ENCODE measurements at places on chromosomes 13 and 19.
A peak's percentile ranks its signal among the peaks of the same experiment; 100 is the strongest.

DNA sequence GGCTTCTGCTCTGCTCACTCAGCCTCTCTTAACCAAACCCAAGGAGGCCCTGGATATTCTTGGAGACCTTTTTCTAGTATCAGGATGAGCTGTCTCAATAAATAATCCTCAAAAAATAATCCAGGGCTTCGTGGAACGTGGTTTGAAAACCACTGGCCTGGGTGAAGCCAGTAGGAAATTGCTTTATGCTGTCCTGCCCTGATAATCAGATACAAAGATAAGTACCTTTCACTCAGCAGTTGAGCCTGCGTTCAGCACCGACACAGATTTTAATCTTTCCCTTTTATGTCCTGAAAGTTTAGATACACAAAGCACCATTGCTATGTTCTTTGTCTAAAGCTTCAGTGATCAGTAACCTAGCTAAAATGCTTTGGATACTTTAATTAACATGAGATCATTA lies 460.0 kb downstream of the RFC3 start:
- no peak for DNase-seq

- DNase-seq, result no peak
Measured at GRCh38 chr19:50694815-50695145, 24.8 kb downstream of the SHANK1 start.

DNA sequence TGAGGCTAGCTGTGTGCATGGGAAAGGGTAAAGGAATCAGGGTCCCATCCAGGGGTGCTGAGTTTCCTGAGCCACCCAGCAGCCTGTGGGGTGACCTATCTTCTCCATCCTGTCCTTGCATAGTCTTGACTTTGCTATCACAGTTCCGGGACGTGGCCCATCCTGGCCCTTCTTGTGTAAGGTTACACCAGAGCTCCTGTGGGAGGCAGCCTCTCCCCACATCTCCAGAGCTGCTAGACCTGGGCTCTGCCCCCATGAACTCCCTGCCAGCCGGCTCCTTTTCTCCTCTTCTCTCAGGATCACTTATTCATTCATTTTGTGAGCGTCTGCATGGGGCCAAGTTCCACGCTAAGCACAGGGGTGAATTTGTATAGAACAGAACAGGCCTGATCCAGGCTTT lies 238.9 kb downstream of the TSHZ3 start:
- peak; percentile 74 for DNase-seq

DNA sequence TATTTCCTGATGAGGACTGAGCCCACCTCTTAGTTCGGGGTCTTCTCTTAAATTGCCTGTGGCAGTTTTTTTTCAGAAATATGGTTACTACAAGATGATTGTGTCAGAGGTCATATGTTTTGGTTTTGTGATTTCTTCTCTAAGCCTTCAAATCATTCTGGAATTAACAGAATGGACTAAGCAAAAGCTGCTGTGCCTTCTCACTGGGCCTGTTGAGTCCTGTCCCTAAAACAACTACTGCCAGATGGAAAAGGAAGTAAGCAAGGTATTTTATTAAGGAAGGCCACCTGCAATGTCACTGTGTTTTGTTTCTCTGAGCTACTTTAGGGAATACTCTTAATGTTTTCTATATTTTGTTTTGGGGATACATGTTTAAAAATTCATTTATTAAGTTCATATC lies 470.8 kb downstream of the PCDH20 start:
- DNase-seq, result no peak

- no peak for DNase-seq
Measured at GRCh38 chr19:11506967-11507366, 1.3 kb upstream of the ZNF653 start.

GRCh38 chr13:95523598-95523997 lies 28.9 kb upstream of the CLDN10 start:
- DNase-seq, result no peak

- peak; percentile 12 for DNase-seq
Measured at GRCh38 chr13:44969551-44970484, 19.5 kb downstream of the NUFIP1 start.

DNA sequence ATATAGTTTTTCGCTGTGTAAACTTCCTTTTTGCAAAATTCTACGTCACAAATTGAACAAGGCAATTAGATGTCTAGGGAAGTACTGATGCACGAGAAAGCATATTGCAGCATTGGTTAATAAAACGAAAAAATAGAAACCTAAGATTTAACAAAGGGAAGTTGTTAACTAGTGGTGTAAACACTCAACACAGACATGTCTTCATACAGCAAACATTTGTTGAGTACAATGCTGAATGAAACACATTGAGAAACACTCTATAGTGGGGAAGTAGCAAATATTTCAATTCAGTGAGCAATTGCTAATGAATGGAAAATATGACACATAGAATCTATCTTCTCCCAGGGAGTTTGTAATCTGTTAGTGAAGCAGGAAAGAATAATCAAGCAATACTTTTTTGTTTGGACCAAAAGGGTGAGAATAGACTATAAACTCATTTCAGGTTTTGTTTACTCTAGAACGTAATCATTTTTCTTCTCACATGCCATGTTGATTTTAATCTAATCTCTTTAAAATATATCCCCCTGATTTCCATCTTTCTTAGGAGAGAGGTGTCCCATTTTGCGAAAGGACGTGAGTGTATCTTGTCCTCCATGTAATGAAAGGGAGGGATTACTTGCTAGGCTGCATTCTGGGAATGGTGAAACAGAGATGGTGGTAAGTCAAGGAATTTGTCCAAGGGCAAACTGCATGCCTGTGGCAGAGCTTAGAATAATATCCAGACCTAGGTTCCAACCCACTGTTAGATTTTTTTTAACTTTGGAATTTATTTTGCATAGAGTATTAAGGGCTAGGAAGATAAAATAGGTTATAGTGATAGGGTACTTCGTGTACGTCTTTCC lies 1.7 kb upstream of the ANKRD10 start:
- DNase-seq, result no peak

DNA sequence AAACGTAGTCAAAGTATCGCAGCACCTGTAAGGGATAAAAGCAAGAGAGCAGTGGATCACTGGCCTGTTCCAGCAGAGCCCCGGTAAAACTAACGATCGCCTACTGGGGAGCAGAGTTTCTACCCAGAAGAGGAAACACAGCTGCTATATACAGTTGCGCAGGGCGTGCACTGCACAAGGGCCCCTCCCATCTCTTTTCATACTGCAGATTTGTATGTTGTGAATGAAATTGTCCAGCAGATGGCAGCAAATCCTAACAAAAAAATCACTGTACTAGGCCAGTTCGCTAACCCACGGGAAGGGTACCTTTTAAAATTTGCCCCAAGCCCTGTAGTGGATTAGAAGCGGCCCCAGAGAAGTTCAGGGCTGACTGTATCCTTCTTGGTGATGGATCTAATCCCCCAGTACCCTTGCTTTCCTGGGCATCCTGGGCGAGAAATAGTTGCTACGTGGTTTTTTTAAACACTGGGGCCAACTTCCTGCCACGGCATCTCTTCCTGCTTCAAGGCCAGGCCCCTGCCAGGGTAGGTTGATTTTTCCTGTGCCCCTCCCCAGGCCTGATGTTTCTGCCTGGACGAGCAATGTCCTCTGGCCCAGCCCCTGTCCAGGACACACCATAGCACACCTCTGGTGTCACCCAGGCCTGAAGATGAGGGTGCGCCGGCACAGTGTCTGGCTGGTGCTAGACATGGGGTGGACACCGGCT lies 127.0 kb downstream of the IER2 start:
- peak; percentile 64 for DNase-seq

GRCh38 chr19:18393836-18394235 lies 3.6 kb downstream of the LRRC25 start:
- DNase-seq, result no peak

DNA sequence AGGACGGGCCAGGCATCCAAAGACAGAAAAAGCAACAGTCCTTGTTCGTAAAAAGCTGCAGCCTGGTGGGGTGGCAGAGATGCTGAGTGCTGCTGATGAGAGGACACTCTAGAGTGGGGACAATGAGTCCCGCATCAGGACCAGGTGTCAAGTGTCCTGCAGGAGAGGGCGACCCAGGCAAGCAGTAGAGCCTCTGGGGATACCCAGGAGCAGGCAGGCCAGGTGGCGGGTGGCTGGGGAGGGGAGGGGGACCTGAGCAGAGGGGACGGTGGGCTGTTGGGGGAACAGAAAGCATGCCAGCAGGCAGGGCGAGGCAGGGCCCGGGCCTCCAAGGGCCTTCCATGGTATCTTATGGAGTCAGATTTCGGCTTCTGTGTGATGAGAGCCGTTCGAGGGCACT lies 35.8 kb downstream of the GGACT start:
- no peak for DNase-seq

DNA sequence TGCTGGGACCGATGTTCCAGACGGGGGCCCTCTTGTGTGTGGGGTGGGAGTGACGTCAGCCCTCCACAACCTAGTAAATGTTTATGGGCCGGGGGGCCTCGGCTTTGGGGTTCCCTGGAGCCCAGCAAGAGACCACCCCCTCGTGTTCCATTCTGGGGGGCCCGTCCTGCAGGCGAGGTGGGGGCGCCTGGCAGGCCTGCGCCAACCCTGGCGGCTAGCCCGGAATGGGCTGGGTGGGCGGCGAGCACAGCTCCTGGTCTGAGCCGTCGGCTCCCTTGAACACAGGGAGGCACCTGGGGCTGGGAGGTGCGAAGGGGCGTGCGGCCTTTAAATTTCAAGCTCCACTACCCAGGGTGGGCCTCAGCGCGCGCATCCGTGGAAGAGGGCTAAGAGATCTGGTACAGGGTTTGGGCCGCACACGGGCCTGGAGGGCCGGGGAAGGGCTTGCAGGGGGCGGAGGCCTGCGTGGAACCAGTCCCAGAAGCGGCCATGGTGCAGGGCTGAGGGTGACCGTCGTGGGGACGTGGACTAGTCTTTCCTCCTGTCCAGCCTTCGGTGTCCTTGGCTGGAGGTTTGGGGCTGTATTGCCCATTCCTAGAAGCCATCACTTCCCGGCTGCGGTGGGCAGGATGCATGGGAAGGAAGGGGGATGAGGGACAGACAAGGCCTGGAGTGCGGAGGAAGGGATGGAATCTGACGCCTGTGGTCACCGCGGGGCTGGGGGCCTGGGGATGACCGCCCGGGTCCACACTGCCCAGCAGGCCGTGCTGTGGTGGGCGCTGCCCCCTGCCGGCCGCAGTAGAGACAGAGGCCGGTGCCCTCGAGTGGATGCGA lies 11.4 kb downstream of the NDUFA11 start:
- DNase-seq, result peak; percentile 62

DNA sequence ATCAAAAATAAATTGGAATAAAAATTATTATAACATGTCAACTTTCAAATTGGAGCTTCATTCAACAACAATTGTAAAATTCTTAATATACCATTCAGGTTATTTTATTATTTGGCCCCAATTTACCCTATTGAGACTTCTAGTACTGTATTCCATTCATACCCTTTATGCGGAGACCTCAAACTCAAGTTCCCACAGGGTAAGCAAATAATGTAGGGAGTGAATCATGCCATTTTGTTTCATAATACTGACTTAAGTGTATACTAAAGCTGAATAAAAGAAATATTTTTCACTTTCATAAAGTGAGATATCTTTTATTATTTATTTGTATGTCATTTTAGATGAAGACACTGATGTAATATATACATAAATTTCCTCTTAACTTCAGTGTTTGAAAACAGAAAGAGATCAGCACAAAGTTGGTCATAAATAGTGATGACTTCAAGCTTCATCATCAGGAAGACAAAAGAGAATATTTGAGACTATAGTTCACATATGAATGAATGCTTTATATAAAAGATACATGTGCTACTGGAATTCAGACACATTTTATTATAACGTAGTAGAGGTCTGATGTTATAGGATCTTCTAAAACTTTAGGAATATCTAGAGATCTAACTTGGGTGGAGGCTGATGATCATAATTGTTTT lies 894.4 kb upstream of the PCDH9 start:
- DNase-seq, result no peak

- peak; percentile 89 for DNase-seq
Measured at GRCh38 chr19:46076951-46077814, 36.4 kb upstream of the IGFL4 start.

DNA sequence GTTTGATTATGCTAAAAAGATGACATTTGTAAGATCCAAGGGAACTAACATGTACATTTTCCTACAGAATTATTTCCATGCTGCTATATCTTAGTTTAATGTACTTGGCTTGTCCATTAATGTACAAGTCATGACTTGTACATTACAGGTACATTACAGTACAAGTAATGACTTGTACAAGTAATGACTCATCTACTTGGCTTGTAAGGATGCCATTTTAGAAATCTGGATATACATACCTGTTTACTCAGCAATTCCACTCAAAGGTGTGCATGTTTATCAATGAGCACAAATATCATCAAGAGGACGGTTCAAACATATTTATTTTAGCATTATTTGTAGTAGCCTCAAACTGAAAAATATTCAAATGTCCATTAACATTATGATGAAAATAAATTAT lies 87.0 kb upstream of the TRPC4 start:
- no peak for DNase-seq

DNA sequence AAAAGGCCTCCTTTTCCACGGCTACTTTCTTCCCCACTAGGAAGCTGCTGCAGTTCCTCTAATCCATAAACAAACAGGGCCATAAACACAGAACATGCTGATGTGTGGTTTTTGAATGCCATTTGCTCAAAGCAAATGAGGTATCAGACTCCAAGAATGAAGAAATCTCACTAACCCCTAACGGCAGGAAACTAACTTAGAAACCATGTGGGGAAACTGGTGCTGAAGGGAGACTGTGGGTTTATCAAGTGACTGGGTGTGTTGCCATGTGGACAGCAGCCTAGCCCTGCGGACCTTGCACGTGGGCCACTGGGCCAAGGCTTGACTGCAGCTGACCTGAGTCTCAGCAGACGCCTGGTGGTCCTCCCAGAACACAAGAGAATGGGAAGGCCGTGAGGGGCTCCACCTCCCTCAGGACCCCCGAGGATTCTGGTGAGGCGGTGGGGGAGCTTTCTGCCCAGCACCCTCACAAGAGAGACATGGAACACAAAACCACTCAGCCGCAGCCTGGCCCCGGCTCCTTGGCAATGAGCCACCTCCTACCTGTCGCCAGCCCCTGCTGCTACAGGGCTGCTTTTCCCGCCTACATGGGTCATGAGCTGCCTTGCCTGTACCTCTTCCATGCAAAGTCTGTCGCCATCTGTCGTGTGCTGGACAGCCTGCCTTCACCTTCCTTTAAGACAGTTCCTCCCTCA lies 10.6 kb downstream of the SLC15A1 start:
- DNase-seq, result no peak

DNA sequence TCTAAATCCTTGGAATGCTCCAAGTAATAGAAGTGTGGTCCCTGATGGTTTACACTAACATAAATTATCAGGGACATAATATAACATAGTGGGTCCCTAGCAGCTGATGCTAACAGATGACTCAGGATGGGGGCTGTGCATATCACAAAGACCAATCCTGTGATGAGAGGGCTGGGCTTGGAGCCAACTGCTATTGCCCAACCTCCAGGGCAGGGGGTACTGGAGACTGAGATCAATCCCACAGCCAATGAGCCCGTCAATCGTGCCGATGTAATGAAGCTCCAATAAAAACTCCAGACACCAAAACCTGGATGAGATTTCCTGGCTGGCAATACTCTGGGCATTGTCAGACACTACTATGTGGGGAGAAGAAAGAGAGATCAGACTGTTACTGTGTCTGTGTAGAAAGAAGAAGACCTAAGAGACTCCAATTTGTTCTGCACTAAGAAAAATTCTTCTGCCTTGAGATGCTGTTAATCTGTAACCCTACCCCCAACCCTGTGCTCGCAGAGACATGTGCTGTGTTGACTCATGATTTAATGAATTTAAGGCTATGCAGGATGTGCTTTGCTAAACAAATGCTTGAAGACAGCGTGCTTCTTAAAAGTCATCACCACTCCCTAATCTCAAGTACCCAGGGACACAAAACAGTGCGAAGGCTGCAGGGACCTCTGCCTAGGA lies 33.4 kb downstream of the ABCC4 start:
- DNase-seq, result peak; percentile 87

GRCh38 chr19:54425382-54425723 lies 10.1 kb downstream of the TTYH1 start:
- DNase-seq, result no peak

GRCh38 chr19:35909684-35910035 lies 1.6 kb upstream of the TYROBP start:
- no peak for DNase-seq

Measured in SJCRH30 (cell line).